ENCODE measurements at places on chromosomes 11 and 22. TPM values are rescaled to one million over a fixed set of nuclear protein-coding genes. Genes with fewer than 3 reads are reported as not detected.

The CEP57 gene
- total RNA-seq, result 16.3 TPM

The ARSA gene
- 22.0 TPM for total RNA-seq

The TREH gene
- total RNA-seq, result not detected

The YDJC gene
- 53.7 TPM for total RNA-seq

The PTPN5 gene
- total RNA-seq, result not detected

The MS4A6E gene
- total RNA-seq, result not detected

The VSIG2 gene
- total RNA-seq, result not detected

The CNGA4 gene
- 0.07 TPM for total RNA-seq

The RAG1 gene
- total RNA-seq, result 0.37 TPM

The PDGFB gene
- total RNA-seq, result 4.3 TPM

The KDM4E gene
- not detected for total RNA-seq

The TMEM225 gene
- not detected for total RNA-seq

The FGF19 gene
- total RNA-seq, result 0.09 TPM

The TENM4 gene
- total RNA-seq, result 0.01 TPM

The TEAD1 gene
- 84.1 TPM for total RNA-seq

The JAM3 gene
- total RNA-seq, result 4.0 TPM

The DRICH1 gene
- 0.36 TPM for total RNA-seq

The FKBP2 gene
- 125 TPM for total RNA-seq

The GSTT2B gene
- 0.43 TPM for total RNA-seq

The FOLR2 gene
- total RNA-seq, result not detected

The CARS1 gene
- 59.1 TPM for total RNA-seq

The SMCO4 gene
- total RNA-seq, result 26.5 TPM

The LRRC51 gene
- total RNA-seq, result 6.7 TPM

The NXPE2 gene
- not detected for total RNA-seq

The DBX1 gene
- not detected for total RNA-seq

The SPTBN2 gene
- total RNA-seq, result 10.3 TPM

The CHADL gene
- total RNA-seq, result not detected

The KRTAP5-8 gene
- total RNA-seq, result not detected

The CTTN gene
- 209 TPM for total RNA-seq

The NXPE1 gene
- not detected for total RNA-seq

The RTN4R gene
- 12.4 TPM for total RNA-seq

The PTDSS2 gene
- total RNA-seq, result 33.8 TPM

The TMPRSS6 gene
- total RNA-seq, result not detected

The EXPH5 gene
- 0.03 TPM for total RNA-seq

The JAML gene
- total RNA-seq, result not detected

The HPS4 gene
- total RNA-seq, result 15.6 TPM

The ARFIP2 gene
- 57.8 TPM for total RNA-seq

The ZFTA gene
- total RNA-seq, result 4.1 TPM

The KRTAP5-1 gene
- total RNA-seq, result not detected

The ARHGEF17 gene
- 13.3 TPM for total RNA-seq

The TMEM80 gene
- 8.4 TPM for total RNA-seq

The MPPED1 gene
- not detected for total RNA-seq

The FAM181B gene
- 0.07 TPM for total RNA-seq

The PIWIL4 gene
- 0.39 TPM for total RNA-seq

The POU2AF1 gene
- not detected for total RNA-seq

The MPST gene
- total RNA-seq, result 70.5 TPM

The MMP10 gene
- total RNA-seq, result 0.71 TPM

The TCIRG1 gene
- 159 TPM for total RNA-seq

The AQP11 gene
- total RNA-seq, result 2.0 TPM

The PARVG gene
- total RNA-seq, result not detected

The DEFB131B gene
- total RNA-seq, result not detected

The MTA2 gene
- 87.9 TPM for total RNA-seq

The GAL3ST1 gene
- 9.9 TPM for total RNA-seq

The WBP2NL gene
- total RNA-seq, result 0.30 TPM

The MS4A12 gene
- total RNA-seq, result not detected
